NCI-H2029 treated with DMSO at 0.1 percent for 48 hours (cell line): ENCODE measurements at places on chromosomes 7 and 10.

- DNase-seq: no peak
These were observed 210.1 kb downstream of the KIAA1217 start for GRCh38 chr10:24419066-24419465.

DNA sequence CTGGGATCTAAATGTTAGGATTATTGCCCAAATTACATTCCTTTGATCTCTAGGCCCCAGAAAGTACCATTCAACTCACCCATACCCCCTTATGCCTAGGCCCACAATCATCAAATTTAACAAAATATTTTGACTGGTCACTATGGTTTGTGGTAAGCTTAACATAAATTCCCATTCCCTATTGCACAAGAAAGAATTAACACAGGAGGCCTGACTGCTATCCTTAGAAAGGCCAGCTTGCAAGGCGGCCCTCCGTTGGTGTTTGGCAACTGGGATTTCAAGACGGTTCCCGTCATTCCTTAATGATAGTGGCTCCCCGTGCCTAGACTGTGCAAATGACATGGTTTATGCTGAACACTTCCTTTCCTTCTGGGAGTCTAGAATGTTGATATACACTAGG is 29.6 kb downstream of the ARHGAP21 start:
- no peak for DNase-seq

DNA sequence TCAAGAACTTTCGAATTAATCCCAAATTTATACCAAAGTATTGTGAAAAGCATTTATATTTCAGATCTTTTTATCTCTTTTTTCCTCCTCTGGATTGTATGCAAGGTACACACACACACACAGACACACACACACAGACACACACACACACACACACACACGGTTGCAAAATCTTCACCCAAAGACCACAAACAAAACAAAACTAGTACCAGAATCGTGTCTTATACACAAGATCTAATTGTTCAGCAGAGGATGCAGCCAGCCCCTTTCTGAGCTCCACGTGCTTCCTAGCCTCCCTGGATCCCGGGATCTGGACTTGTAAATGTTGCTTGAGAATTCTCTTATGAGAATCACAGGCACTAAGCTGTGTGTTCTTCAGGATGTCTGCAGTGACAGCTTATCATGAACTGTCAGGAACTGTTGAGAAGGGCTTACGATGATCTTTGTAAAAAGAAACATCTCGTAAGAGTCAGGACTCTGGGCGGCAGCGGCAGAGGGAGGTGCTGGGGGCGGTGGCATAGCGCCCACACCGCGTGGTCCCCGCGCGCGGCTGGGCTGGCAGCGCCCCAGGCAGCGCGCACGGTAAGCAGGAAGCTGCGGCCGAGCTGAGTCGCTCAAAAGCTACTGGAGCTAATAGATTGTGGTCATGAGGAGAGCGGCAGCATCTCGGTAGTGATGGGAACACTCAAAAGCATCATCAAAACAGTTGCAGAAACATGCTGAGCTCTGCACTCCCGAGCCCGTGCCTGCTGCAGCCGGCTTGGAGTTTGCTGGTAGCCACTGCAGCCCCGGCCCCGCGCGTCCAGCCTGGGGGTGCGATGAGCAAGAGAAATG is 277.6 kb downstream of the GATA3 start:
- no peak for DNase-seq

- DNase-seq: no peak
These were observed 8.6 kb upstream of the TAS2R60 start for GRCh38 chr7:143434660-143435059.

- DNase-seq: no peak
These were observed 35.1 kb upstream of the WIPF3 start for GRCh38 chr7:29771081-29771816.

DNA sequence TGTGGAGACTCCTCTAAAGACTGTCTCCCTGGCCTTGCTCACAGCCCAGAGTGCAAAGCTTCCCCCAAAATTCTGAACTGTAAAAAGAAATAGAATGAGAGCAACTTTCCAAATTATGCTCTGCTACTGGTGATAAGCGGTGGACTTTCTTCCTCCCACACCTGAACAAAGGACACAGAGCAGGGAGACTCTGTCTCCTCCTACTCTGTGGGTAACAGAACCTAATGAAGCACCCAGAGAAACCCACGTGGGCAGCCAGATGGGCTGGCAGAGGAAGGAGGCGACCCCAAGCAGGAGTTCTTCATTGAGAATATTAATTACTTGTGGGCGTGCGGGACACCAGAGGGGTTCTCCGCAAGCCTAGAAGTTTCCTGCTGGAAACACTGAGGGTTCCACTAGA is 139.5 kb downstream of the KMT2E start:
- DNase-seq: no peak

GRCh38 chr10:26222563-26222962 is 6.0 kb downstream of the GAD2 start:
- DNase-seq: no peak

DNA sequence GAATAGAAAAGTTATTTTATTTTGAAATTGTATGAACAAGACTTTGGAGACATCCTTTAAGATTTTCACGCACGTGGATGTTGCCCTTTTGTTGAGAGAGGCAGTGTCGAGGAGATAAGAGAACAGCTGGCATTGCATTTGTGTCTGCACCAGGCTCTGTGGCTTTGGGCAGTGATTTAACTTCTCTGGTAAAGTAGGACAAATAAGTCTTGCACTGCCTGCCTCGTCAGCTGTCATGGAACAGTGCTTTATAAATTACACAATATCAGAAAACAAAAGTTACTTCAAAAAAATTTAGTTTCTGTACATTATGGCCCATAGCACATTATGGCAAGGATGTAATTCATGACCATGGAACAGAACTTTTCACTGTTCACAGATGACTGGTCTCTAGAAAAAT is 20.1 kb downstream of the SNX10 start:
- DNase-seq: no peak

DNA sequence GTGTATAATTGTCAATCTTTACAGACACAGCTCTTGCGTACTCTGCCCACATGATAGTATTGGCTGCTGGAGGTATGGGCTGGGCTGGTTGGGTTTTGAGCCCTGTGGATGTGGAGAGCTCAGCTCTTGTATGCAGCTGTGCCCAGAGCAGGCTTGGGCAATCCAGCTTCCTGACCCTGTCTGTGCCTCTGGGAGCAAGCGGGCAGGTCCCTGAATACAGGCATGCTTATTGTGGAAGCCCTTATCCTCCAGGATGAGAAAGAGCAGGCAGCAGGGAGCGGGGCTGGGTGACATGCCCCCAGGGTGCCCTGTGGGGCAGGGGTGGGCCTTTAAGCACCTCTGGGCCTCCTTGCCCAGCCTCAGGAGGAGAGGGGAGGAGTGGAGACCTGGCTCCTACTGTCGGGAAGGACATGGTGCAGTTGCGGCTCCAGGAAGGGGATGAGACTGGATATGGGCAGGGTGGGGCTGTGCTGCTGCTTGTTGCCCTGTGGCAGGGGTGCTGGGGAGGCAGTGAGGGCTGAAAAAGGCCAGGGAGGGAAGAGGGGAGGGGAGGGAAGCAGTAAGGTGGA is 32.7 kb upstream of the SH2D4B start:
- DNase-seq: no peak

DNA sequence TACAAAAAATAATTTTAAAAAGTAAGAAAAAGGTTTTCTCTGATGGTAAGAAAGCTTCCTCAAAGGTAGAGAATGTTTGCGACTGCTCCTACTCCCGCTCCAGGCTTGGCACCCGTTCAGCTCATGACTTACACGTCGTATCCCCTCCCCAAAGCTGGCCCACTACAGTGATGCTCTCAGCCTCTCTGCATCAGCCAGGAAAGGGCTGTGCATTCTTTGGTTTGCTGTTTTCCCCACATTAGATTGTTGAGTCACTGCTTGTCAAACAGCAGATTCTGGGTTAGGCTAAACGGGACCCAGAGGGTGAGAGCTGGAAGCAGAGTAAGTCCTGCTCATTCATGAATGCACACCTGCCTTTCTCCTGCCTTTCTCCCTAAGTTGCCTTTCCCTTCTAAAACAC is 54.7 kb upstream of the NMT2 start:
- DNase-seq: no peak

DNA sequence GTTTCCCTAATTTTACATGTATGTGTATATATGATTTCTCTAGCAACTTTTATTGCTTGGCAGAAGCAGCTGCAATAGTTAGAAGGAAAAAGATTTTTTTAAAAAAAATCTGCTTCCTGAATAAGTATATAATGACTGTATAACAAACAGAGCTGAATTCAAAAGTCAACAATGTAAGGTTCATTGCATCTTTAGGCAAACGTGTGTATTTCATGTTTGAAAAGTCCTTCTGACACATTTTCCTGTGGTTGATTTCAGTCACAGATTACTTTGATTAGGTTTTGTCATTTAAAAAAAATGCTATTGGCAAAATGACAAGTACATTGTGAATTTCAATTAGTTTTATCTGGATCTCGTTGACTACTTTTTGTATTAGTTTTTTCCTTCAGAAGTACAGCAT is 231.0 kb downstream of the CSTF2T start:
- no peak for DNase-seq

DNA sequence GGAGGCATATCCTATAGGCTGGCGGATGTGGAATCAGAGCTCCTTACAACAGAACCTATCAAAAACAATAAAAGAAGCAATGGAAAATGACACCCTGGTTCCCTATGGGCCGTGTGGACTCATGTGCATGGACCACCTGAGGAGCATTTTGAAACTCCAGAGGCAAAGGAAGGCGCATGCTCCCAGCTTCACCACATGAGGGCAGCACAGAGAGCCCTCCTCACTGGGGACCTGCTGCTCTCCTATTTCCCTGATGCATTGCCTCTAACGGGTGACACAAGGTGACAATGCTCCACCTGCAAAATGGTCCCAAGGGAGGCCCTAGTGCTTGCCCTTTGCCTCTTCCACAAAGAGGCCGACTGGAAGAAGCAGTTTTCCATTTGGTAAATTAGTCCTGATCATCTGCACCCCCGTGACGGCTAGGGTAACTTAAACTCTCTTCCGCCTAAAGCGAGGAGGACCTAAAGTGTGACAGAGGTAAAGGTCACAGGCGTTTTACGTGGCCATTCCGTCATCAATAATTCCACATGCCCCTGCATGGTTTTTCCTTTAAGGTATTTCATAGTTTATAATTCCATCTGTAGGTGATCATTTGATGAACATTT is 67.7 kb downstream of the GPAM start:
- DNase-seq: no peak

DNA sequence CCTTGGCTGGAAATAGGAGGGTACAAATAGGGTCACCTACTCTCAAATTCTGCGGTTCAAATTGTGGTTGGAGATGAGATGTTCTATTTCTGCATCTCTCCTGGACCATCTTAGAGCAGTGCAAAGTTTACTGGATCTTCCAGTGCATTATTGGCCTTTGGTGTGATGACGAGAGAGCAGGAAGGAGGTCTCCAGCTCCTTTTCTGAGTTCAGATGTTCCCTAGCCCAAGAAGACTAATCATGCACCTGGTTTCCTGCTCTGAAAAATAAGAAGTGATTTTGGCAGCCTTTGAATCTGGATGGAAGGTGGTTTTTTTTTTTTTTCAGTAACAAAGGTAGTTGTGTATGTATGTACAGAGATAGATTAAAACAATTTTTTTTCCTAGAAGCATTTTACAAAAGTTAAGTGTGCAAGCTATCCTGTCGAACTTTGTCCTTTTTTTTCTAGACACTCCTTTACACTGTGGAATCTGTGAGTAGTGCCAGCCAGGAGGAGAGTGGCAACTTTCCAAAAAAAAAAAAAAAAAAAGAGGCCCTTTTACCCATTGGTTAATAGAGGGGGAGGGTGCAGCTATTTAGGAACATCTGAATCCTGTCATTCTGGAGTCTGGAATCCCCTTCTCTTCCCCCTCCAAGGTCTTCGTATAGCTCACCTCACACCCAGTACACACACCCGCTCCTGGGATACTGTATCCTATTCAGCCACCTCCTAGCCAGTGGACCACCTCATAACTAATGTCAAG is 26.3 kb downstream of the PAPSS2 start:
- no peak for DNase-seq

- no peak for DNase-seq
These were observed 373.1 kb downstream of the DPP6 start for GRCh38 chr7:154425271-154425670.

DNA sequence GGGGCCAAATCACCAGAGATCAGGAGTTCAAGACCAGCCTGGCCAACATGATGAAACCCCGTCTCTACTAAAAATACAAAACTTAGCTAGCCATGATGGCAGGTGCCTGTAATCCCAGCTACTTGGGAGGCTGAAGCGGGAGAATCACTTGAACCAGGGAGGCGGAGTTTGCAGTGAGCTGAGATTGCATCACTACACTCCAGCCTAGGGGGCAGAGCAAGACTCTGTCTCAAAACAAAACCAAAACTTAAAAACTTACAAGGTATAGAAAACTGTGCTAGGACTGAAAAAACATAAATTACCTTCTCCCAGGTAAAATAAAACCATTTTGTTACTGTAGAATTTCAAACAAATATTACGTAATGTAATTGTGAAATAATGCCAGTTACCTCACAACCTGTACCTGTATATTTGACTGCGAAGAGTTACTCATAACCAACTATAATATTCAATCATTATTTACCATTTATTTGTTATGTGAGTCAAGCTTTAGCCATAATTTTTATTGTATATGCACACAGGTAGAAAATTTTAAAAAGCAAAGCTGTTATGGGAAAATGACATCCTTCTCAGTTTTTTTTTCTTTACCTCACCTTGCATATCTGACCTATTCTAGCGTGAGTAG is 180.9 kb downstream of the SEMA3A start:
- DNase-seq: no peak

DNA sequence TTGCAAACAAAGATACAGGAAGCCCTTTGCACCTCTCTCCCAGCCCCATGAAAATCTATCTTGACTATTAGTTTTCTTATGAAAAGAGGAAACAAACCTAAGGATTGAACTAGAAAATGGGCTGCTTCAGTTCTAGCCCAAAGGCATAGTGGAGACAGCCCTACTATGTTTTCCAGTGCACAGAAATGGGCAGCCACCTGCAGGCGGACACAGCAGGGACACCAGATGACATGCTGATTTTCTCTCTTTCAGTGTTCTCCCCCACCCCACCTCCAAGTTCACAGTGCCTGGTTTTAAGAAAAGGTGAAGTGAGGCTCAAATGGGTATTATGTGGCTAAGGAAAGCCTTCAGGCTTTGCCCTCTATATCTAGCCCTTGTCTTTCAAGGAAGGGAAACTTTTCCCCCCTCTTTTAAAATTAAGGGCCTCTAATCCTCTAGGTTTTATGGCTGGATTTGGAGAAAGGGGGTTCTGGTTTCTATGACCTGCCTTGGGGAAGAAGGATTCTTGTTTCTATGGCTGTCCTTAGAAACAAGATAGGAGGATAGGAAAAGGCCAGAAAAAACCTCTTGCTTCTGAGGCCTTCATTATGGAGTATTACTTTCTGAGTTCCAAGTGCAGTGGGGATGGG is 23.5 kb upstream of the DDX50 start:
- no peak for DNase-seq

GRCh38 chr10:71520042-71520441 is 123.3 kb downstream of the CDH23 start:
- DNase-seq: no peak

GRCh38 chr7:27501001-27501400 is 161.7 kb downstream of the HIBADH start:
- no peak for DNase-seq

GRCh38 chr10:129548600-129548999 is 81.6 kb downstream of the MGMT start:
- no peak for DNase-seq
